ENCODE measurements at places on chromosomes 3 and 15. TPM values are rescaled to one million over a fixed set of nuclear protein-coding genes. Genes with fewer than 3 reads are reported as not detected.
A peak's percentile ranks its signal among the peaks of the same experiment; 100 is the strongest.

- DNase-seq = peak; percentile 43
Measured at GRCh38 chr3:156382458-156383346, 172.2 kb downstream of the SSR3 start.

GRCh38 chr3:194369522-194370279 lies at the start of gene LRRC15:
TSS of gene LRRC15 (minus strand) at chr3:194369743. CDS start at chr3:194361043, 8,700 bp downstream.
- DNase-seq = peak; percentile 45

GRCh38 chr15:33623010-33623409 lies 312.2 kb downstream of the RYR3 start:
- no peak for DNase-seq

DNA sequence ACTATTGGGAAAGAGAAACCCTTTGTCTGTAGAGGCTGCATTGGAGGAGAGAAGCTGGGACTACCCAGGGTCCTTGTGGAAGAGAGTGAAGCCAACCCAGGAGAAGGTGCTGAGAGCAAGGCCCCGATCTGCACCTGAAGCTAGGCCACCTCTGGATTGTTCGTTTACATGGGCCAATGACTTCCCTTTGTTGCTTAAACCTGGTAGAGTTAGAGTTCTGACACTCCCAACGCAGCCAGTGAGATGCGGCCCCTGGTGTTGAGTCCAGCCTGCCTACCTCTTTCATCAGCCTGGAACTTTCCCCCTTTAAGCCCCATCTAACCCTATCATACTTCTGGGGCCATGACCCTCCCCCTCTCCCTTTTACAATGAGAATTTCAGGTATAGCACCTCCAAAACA lies 30.8 kb downstream of the CCDC13 start:
- DNase-seq = no peak

GRCh38 chr3:176275113-176275512 lies 922.2 kb downstream of the TBL1XR1 start:
- DNase-seq = no peak

- DNase-seq = no peak
Measured at GRCh38 chr15:66771351-66771650, 69.3 kb downstream of the SMAD6 start.

- no peak for DNase-seq
Measured at GRCh38 chr3:4472312-4472711, 5.2 kb upstream of the SUMF1 start.

GRCh38 chr15:41881920-41882688 lies 11.7 kb downstream of the SPTBN5 start:
- DNase-seq = no peak

DNA sequence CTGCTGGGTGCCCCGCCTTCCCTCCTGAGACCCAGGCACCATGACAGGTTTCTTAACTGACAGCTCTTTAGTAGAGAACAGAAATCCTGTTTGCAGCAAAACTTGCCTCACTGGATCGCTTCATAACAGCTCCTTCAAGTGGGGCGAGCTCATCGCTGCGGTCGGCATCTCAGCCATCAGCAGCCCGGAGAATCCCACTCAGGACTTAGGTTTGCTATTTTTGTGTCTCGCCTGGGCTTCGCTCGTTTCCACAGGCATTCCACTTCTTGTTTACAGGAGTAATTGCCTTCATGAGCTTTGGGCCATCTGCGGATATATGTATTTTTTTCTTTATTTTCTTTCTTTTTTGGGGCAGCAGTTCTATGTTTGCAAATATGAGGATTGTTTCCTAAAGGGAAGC lies 15.7 kb downstream of the KLF13 start:
- DNase-seq = no peak

DNA sequence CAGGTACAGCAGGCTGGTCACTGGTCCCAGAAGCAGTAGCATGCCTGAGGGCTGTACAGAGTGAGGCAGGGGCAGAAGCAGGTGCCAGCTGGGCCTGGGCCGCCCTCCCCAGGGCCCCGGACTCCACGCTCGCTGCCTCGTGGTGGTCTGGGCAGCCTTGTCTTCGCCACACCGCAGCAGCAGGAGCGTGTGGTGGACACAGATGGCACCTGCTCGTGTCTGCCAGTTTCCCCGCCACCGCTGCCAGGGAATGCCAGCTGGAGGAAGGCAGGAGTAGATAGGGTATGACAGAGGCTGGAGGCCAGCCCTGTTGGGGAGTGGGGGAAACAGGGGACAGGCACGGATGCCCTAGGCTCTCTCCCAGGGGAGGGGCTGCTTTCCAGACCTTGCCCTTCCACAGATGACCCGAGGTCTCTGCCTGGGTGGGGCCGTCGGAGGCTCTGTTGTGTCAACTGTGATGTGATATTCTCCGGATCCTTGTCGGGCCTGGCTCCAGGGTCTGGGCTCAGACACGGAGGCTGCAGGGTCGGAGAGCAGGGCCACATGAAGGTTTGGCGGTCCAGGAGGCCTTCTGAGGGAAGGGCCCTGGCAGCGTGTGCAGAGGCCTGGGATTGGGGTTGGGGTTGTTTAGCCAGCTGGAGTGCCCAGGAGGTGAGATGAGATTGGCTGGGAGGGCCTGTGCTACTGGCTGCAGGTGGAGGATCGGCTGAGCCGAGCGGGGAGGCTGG lies 33.6 kb downstream of the GOLGA6L10 start:
- DNase-seq = no peak

GRCh38 chr3:124969963-124970722 lies 35.6 kb upstream of the MUC13 start:
- DNase-seq = no peak

DNA sequence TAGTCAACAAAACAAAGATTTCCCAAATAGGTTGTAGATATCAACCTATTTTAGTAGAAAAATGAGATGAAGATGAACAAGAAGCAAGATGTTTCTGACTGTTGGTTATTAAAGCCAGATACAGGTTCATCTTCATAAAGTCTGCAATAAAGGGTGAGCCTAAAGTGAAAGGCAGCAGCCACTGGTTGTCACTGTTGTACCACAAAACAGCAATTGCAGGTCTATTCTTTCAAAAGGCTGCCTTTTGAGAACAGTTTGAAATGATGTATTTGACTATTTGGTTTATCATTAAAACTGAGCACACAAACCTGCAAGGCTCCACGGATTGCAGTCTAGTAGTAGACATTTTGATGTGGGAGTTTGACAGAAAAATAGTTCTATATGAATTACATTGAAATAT lies 543.4 kb downstream of the GBE1 start:
- DNase-seq = peak; percentile 2

GRCh38 chr3:175200391-175201095 lies 341.4 kb downstream of the NAALADL2 start:
- DNase-seq = no peak

DNA sequence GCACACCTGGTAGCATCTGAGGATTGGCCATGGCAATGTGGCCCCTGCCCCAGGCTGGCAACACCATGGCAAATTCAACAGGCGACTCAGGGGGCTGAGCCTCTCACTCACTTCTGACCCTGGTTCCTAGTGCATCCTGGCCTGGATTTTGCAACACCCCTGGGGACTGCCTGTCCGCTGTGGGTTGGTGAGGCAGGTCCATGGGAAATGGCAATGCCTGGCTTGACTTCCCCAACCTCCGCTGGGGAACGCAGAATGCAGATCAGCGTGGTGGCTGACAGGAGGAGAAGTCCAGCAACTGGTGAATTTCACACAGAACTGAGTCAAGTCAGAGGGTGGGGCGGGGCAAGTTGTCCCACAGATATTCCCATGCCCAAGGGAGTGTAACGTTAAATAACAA lies 3.9 kb upstream of the PSTPIP1 start:
- no peak for DNase-seq

DNA sequence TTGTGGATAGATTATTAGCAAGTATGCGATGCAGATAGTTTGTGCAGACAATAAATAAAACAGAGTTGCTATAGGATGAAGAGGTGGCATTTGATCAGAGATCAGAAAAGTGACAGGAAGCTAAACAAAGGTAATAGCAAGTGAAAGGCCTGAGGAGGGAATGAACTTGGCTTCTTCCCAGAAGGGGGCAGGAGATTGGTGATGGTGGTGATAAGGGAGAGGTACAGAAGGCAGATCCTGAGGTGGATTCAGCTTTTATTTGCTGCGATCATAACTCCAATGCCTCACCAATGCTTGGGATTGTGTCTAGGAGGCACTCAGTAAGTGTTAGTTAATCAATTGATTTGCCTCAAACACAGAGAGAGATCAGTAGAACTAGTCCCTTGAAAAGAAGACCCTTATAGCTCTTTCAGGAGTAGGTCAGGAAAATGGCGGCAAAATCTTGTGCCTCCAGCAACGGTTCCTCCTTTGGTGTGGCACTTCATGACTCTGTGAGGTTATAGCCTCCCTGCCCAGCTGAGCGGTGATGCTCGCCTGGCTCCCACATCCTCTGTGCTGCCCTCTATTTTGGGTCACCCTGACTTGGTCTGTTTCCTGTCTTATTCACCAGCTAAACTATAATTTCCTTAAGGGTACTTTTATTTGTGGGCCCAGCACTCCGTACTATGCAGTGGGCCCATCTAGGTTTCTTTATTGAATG lies 37.5 kb downstream of the TGFBR2 start:
- no peak for DNase-seq

DNA sequence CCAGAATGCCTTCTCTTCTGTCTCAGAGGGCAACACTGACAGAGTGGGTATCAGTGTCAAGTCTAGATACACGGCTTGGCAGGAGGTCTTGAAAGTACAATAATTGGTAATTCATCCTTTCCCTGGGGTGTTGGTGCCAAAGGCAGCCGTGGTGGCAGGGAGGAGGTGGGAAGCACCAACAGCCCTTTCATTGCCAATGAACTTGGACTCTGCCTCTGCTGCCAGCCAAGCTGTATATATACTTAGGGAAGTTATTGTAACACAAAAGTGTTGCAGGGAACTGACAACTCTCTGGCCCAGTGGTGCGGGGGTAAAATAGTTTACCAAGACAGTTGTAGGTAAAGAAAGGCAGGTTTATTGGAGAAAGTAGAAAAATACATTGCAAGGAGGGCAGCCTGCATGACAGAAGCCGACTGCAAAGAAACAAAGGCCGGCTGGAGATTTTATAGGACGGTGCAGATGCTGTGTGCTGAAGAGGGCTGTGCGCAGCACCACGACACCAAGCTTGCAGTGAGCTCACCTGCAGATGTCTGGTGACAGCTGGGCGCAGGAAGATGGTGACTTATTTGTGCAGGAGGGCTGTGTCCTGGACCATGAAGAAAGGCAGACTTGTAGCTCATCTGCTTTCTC lies 4.0 kb upstream of the FAM3D start:
- DNase-seq = no peak

GRCh38 chr3:183275937-183276336 lies 22.9 kb downstream of the B3GNT5 start:
- no peak for DNase-seq

The STAB1 gene
- not detected for total RNA-seq

The LDHAL6B gene
- not detected for total RNA-seq

The FBXW12 gene
- total RNA-seq = not detected

The REC114 gene
- total RNA-seq = not detected

The ADPRH gene
- not detected for total RNA-seq

The USF3 gene
- total RNA-seq = 4.3 TPM

The UNC13C gene
- not detected for total RNA-seq

The TRIM71 gene
- total RNA-seq = not detected

The GPR62 gene
- total RNA-seq = not detected

The LCTL gene
- 0.10 TPM for total RNA-seq

All from H4 (cell line).